Natural killer cell treated with Interleukin-12 subunit alpha and Interleukin-12 subunit beta and Interleukin-15 and Interleukin-18, amount 100 ng/mL, for 72 hours (primary cell): ENCODE measurements at places on chromosomes 2 and 18. TPM values are rescaled to one million over a fixed set of nuclear protein-coding genes. Genes with fewer than 3 reads are reported as not detected.

GRCh38 chr2:39269941-39270340, 26.2 kb upstream of the CDKL4 start:
- DNase-seq, result no peak

ALLC gene
- not detected for total RNA-seq

CABYR gene
- total RNA-seq, result 2.3 TPM

CD207 gene
- total RNA-seq, result 1.1 TPM

DTYMK gene
- total RNA-seq, result 155 TPM

GRCh38 chr2:65402780-65403528, 29.4 kb downstream of the SPRED2 start:
- no peak for DNase-seq

DNA sequence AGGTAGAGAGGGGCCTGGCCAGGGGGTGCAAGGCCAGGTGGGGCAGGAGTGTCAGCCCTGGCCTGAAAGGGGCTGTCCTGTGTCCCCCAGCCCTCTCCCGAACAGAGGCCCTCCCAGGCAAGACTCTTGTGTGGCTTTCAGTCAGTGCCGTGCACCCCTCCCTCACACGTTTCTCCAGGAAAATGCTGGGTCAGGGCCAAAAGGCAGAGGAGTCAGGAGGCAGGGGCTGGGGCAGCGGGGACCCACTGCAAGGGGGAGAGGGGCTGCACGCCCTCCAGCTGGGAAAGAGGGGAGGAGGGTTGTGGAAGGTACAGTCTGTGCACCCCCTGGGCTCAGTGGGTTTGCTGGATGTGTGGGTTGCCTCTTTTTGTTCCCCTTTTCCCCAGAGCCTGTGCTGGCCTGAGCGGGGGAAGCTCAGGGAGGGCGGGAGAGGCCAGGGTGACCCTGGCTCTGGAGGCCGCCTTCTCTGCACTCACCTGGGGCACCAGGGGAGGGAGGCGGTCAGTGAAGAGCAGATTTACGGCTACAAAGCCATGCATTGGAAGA, 4.1 kb downstream of the KCNF1 start:
- no peak for DNase-seq

DNA sequence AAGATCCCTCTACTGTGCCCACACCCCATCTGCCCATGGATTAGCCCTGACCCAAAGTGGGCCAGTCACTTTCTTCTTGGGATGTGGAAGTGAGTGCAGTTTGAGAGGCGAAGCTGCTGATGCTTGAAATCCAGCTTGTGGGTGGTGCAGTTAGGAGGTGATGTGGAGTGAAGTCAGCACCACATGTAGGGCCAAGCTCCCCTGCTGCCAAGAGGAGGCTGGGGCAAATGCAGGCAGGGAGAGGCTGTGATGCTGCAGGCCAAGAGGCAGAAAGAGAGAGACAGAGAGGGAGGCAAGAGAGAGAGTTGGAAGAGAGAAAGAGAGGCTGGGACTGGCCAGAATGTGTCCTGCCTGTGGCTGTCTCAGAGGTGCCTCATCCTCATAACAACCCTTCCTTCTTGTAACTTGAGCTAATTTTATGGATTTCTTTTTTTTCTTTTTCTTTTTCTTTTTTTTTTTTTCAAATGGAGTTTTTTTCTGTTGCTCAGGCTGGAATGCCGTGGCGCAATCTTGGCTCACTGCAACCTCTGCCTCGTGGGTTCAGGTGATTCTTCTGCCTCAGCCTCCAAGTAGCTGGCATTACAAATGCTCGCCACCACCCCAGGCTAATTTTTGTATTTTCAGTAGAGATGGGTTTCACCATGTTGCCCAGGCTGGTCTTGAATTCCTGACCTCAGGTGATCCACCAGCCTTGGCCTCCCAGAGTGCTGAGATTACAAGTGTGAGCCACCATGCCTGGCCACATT, 35.3 kb upstream of the CAB39 start:
- no peak for DNase-seq

DPYSL5 gene
- not detected for total RNA-seq

GRCh38 chr2:226969417-226970080, 133.7 kb downstream of the RHBDD1 start:
- no peak for DNase-seq
